ENCODE measurements at places on chromosomes 5 and 9.

GRCh38 chr5:57258052-57258451 lies 84.2 kb downstream of the GPBP1 start:
- H3K36me3 ChIP-seq, result no peaks in the 10 kb centered on the region
- no peaks in the 10 kb centered on the region for H3K4me1 ChIP-seq
- H3K4me3 ChIP-seq, result no peak overlapping the region

DNA sequence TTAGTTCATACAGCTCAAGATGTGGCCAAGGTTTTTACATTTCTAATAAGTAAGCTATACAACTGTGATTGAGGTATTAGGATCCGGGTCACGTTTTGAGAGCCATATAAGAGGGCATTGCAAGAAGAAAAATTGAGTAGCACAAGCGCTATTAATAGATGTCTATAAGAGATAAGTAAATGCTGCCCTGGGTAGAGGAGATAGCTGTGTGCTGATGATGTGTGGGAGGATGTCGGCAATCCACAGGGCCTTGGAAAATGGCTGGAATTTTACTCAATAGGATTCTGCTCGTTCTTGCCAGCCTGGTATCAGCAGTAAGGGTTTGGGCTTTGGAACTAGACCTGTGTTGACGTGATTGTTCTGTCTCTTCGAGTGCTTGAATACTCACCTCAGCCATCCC lies 41.6 kb downstream of the CSF1R start:
- H3K4me3 ChIP-seq, result no peak overlapping the region
- no peak for DNase-seq
- no peaks in the 10 kb centered on the region for H3K27me3 ChIP-seq
- peaks cover 26% of the 10 kb centered on the region for H3K4me1 ChIP-seq

- H3K4me1 ChIP-seq, result no peaks in the 10 kb centered on the region
- H3K4me3 ChIP-seq, result no peak overlapping the region
- no peak for DNase-seq
Measured at GRCh38 chr5:165723931-165724330, 2218.5 kb downstream of the MAT2B start.

DNA sequence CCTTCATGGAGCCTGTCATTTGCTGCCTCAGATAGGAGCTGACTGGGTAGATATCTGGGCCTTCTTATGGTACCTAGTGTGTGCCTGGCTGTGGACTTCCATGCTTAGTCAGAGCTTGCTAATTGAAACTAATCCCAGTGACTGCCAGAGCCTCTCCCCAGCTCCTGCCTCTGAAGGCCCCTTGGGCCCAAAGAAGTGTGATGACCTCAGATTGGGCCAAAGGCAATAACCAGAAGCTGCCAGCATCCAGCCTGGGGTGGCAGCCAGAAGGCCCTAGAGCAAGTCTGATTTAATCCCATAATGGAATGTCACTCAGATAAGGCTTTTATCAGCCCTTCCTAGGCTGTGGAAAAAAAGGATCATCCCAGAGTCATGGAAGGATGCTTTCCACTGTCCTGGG lies 17.1 kb upstream of the CDC23 start:
- no peak overlapping the region for H3K27ac ChIP-seq
- no peaks in the 10 kb centered on the region for H3K36me3 ChIP-seq
- no peaks in the 10 kb centered on the region for H3K4me1 ChIP-seq
- H3K27me3 ChIP-seq, result no peaks in the 10 kb centered on the region
- H3K4me3 ChIP-seq, result no peak overlapping the region

- no peaks in the 10 kb centered on the region for H3K36me3 ChIP-seq
- no peaks in the 10 kb centered on the region for H3K27me3 ChIP-seq
- no peaks in the 10 kb centered on the region for H3K4me1 ChIP-seq
- no peak for DNase-seq
Measured at GRCh38 chr5:3393122-3393919, 202.3 kb upstream of the IRX1 start.

GRCh38 chr5:111922344-111922743 lies 165.3 kb upstream of the NREP start:
- no peaks in the 10 kb centered on the region for H3K27me3 ChIP-seq
- no peak overlapping the region for H3K4me3 ChIP-seq
- no peak overlapping the region for H3K27ac ChIP-seq
- no peaks in the 10 kb centered on the region for H3K36me3 ChIP-seq

DNA sequence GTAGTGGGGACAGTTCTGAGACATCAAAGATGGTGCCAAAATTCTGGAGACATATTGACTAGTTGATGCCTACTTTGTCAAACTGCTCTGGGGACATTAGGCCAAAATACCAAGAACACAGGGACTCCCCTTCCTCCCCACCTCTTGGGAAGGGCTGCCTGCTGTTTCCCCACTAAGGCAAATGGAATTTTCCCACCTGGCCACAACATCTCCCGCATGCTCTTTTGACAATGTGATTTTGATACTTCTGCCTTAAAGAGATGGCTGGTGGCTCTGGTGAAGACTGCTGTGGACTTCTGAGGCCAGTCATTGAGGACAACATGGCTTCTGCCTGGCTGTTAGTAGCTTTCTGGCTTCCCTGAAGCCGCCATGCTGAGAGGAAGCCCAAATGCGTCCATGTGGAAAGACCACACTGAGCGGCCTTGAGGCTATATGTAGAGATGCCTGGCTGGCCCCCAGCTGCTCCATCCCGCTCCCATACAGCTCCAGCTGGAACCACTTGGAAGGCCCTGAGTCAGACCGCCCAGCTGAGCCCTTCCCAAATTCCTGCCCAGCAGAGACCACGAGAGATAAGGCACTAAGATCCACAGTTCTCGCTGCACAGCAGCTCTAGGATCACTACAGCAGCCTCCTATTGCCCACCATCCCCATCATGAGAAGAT lies 226.7 kb downstream of the SYK start:
- H3K36me3 ChIP-seq, result no peaks in the 10 kb centered on the region
- no peaks in the 10 kb centered on the region for H3K4me1 ChIP-seq
- no peak overlapping the region for H3K27ac ChIP-seq
- H3K4me3 ChIP-seq, result no peak overlapping the region
